ENCODE measurements at places on chromosomes 4 and X. TPM values are rescaled to one million over a fixed set of nuclear protein-coding genes. Genes with fewer than 3 reads are reported as not detected.

DNA sequence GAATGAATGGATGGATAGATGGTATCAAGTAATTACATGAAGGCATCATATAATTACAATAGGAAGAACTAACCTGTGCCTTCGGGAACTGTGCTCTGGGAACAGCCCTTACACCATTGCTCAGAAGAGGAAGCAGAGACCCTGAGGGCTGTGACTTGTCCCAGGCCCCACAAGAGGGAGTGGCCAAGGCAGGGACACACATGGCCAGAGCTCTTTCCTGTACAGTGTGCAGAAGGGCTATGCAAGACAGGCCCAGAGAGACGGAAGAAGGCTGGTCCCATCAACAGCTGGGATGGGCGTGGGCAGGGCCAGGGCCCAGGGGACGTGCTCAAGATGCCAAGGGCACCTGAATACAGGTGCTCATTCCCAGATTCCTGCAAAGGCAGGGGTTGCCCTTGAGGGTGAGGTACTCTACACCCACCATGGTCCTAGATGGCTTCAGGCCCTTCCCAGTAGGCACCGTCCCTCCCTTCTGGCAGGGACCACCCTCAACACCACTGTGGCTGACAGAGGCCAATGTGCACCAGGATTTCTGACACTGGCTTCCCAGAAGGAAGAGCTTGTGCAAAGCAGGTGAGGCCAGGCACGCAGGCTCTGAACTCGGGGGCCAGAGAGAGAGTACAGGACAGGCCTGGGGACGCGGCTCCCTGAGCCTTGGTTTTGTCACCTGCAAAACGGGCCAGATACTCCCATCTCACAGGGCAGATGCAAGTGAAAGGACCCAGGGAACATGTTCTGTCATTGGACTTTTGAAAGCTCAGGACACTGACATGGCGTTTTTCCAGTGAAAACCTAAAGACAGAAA lies 1.7 kb downstream of the EVC2 start:
- peak; percentile 43 for DNase-seq

- no peak for DNase-seq
These were observed 7.1 kb upstream of the C4orf54 start for GRCh38 chr4:99664716-99665115.

PF4V1 gene
- not detected for total RNA-seq

SPANXA1 gene
- not detected for total RNA-seq

SHOX gene
- total RNA-seq, result not detected

GRCh38 chrX:73562458-73562857 lies 539 bp upstream of the CHIC1 start:
- no peak for DNase-seq

DNA sequence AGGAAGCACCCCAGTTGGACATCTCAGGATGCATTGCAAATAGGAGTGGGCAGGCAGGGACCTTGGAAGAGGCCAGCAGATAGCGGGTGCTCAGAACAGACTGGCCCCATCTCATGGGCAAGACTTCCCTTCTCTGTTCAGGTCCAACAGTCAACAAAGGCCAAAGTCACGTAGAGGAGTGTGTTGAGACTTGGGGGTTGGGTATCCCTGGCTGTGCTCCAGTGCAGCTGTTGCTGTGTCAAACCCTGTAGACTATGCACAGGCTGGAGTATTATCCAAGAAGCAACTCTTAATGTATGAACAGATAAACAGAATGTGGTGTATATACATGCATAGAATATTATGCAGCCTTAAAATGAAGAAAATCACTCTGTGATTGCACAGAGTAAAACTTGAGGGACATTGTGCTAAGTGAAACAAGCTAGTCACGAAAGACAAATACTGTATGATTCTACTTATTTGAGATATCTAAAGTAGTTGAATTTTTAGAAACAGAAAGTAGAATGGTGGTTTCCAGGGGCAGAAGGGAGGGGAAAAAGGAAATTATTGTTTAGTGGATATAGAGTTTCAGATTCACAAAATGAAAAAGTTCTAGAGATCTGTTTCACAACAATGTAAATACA lies 192.1 kb upstream of the LCORL start:
- DNase-seq, result no peak

PRR32 gene
- total RNA-seq, result not detected

ADH1A gene
- total RNA-seq, result not detected

DNA sequence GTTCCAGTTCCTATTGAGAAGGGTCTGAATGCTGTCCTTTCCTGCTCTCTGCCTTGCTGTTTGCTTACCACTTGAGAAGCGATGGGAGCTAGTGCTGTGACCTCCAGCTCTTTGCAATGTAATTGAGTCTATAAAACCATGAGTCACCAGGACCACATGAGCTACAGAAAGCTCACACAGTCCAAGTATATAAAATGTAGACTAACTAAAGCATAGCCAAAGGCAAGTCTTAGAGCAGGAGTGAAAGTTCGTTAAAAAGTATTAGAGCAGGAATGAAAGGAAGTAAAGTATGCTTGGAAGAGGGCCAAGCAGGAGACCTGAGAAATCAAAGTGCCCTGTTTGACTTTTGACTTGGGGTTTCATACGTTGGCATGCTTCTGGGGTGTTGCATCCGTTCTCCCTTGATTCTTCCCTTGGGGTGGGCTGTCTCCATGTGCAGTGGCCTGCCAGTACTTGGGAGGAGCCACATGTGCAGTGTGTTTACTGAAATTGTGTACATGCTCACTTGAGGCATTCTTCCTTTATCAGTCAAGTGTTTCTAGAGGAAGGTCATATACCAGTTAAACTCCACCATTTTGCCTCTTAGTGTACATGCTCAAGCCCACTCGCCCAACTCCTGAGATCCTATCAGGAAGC lies 71.3 kb upstream of the KIT start:
- DNase-seq, result no peak

GPM6B gene
- 15.7 TPM for total RNA-seq

GRCh38 chr4:114488301-114488982 lies 110.2 kb upstream of the UGT8 start:
- no peak for DNase-seq

BEX5 gene
- total RNA-seq, result not detected

ITM2A gene
- total RNA-seq, result 89.4 TPM

GRCh38 chr4:7390336-7390735 lies 44.4 kb downstream of the PSAPL1 start:
- DNase-seq, result peak; percentile 71

DNA sequence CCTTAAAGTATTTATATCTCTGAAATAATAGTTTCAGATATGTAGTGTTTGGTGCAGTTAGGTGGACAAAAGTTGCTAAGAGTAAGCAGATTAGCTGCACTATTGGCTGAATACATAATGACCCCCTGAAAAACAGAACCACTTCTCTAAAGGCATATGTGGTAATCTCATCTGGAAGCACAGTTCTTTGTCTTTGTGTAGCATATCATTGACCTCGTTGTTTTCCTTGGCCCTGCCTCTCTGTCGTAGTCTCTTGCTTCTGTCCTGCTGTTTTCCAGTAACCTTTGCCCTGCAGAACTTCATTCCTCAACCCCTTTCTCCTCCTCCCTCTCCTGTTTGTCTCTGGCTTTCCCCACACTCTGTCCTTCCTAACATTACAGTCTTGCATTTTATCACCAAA lies 41.4 kb downstream of the JADE3 start:
- no peak for DNase-seq

DNA sequence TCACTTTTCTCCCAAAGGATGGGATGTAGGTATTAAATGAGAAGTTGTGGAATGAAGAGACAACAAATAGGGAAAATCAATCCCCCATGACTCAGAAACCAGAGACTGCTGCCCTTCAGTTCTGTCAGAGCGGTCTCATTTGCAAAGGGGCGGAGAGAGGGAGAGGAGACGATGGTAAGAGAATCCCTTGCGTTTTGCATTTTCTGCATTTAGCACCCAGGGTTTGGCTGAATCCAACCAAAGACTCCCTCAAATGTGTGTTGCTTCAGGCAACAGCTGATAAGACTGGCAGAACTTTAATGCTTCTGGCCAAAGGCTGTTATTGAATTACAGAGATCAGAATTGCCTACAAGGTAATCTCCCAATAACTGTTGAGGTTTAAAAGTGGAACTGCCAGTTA lies 230.2 kb downstream of the EVC2 start:
- DNase-seq, result no peak

GRCh38 chrX:48794911-48795515 lies 6.9 kb upstream of the HDAC6 start:
- DNase-seq, result no peak

DNA sequence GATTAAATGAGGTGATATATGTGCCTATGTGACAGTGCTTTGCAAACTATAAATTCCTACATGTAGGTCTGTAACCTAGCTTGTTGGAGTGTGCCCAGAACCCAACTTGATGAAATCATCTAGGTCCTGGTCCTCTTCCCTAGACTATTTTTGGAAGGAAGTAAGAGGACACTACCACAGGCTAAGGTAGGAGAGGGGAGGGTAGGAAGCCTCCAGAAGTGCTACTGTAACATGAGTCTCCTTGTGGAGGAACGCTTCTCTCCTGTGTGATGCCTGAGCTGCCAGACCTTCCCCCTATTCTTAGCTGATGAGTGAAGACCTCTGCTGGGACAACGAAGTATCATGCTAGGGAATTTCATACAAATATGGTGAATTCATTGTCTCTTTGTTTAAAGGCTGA lies 41.8 kb upstream of the IL21 start:
- no peak for DNase-seq

Measured in vagina (tissue), 2 donors.